ENCODE measurements at places on chromosomes 6 and 20. TPM values are rescaled to one million over a fixed set of nuclear protein-coding genes. Genes with fewer than 3 reads are reported as not detected.

DNA sequence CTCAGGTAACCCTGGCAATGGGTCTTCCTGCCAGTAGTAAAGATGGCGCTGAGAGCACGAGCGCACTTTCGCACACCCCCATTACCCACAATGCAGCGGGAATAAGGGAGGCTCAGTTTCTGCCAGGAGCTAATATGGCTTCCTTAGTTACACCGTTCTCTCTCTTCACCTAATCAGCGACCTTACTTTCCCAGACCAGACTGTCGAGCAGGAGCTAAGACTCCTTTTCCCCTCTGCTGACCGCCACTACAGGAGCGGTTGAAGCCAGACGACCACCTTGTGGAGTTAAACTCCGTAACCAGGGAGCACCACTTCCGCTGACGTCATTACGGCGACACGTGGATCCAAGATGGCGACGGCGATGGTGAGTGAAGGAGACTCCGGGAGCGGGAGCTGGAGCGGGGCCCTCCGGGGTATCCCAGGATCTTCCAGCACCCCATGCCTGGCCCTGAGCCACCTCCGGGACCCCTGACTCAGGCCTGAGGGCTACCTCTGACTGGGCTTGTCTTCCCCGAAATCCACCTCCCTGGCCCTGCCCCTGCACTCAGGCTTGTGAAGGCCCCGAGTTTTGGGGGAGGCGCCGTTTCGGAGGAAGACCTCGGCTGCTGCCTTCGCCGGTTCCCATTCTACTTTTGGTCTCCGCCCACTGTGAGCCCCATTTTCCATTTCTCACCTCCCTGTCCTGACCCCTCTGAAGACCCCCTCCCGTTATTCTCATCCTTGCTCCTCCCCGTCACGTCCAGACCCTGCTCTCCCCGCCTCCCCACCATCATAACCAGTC lies at the start of gene TM9SF4:
TM9SF4 (plus strand) TSS at position 323 of the 781 bp plus-strand sequence; CDS start at position 350, 27 bp downstream.
- DNase-seq: peak; percentile 98

The WFDC9 gene
- not detected for total RNA-seq

DNA sequence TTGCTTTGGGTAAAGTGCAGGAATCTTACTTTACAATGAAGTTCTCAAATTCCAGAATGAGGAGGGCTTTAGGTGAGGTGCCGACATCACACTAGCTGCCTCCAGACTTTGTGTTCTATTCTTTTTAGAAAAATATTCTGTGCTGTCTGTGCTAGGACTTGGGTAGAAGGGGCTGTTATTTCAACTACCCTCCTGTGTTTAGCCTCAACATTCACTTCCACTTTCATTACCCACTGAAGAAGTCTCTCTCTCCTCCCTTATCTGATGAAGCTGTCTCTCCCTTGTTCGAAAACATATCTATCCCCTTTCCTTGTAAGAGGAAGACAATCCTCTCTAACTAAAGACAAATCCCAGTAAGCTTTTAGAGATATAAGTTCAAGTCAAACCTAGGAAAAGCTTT lies 25.0 kb upstream of the BRPF3 start:
- DNase-seq: no peak

DNA sequence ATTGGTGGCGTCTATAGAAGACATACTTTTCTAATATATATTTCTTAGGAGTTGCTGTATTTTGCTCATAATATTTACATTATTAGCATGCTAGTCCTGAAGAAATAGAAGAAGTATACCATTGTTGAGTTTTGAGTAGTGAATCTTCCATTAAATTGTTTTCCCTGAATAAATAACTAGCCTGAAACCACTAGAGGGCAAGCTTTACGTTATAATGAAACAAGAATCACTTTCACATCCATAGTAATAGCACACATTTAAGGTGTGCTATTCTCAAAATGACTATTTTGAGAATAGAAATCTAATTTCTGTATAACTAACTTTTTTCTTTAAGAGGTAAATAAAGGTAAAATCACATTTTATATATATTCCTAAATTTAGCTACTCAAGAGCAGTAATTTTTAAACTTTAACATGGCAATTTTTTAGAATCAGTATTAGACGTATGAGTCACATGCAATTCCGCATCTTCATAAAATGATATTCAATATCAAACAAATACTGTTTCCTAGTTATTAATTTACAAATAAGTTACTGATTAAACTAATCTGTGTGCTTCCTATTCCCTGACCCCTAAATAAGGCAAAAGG lies 213.2 kb upstream of the MANEA start:
- DNase-seq: peak; percentile 74

DNA sequence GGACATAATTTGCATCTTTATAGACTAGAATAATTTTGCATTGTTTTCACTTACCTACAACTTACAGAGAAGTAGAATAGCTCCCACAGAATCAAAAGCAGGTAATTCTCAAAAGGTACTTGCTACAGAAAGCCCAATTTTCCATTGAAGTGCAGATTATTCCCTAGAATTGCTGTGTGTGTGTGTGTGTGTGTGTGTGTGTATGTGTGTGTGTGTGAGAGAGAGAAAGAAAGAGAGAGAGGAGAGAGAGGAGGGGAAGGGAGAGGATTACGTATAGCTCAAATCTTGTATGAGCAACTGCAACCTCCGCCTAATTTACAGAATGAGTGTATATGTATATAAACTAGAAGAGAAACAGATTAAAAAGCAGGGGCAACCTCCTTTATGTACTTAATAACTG lies 68.0 kb downstream of the DOK5 start:
- no peak for DNase-seq

GRCh38 chr6:137264311-137265075 lies 45.3 kb upstream of the IFNGR1 start:
- no peak for DNase-seq

GRCh38 chr6:117344444-117345291 lies 79.3 kb downstream of the VGLL2 start:
- DNase-seq: no peak

Measured in Karpas-422 (cell line).